ENCODE measurements at places on chromosomes 2 and 18.

GRCh38 chr2:202870431-202871299 lies 901 bp downstream of the ICA1L start:
- no peak for DNase-seq

GRCh38 chr2:77977471-77978063 lies 455.4 kb upstream of the LRRTM4 start:
- DNase-seq: no peak

DNA sequence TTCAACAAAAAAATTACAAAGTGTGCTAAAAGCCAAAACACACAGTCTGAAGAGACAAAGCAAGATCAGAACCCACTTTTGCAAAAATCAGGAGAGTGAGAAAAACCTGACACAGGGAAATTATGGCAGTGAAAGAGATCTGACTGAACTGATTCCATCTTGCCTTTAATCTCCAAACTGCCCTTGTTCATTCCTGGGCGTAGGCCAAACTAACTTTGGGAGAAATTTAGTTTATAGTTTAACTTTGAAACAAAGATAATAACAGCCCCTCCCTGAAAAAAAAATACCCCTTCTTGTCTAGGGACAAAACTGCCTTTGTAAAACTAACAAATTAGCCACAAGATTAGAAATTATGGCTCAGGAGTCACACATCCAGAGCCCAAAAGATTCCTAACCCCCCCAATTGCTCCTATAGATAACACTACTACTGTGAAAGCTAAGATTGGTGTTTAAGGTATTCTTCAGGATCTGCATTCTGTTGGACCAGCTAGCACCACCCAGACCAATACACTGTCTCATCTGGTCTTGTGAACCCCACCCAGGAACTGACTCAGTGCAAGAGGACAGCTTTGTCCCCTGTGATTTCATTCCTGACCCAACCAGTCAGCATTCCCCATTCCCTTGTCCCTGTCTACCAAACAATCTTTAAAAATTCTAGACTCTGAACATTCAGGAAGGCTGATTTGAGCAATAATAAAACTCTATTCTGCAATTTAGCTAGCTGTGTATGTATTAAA lies 226.1 kb upstream of the SH3BP4 start:
- DNase-seq: no peak

GRCh38 chr2:156455361-156455975 lies 19.3 kb downstream of the GPD2 start:
- DNase-seq: no peak

- no peak for DNase-seq
Measured at GRCh38 chr2:43839776-43840564, 1.2 kb downstream of the ABCG8 start.

- DNase-seq: no peak
Measured at GRCh38 chr18:33375829-33376228, 64.7 kb downstream of the CCDC178 start.

GRCh38 chr2:144628566-144628965 lies 108.6 kb upstream of the ZEB2 start:
- DNase-seq: no peak

- no peak for DNase-seq
Measured at GRCh38 chr2:74199871-74200305, 1.5 kb downstream of the MTHFD2 start.

GRCh38 chr18:49061239-49061990 lies 110.7 kb upstream of the SMAD7 start:
- no peak for DNase-seq

- DNase-seq: no peak
Measured at GRCh38 chr18:12079491-12080237, 14.0 kb upstream of the ANKRD62 start.

DNA sequence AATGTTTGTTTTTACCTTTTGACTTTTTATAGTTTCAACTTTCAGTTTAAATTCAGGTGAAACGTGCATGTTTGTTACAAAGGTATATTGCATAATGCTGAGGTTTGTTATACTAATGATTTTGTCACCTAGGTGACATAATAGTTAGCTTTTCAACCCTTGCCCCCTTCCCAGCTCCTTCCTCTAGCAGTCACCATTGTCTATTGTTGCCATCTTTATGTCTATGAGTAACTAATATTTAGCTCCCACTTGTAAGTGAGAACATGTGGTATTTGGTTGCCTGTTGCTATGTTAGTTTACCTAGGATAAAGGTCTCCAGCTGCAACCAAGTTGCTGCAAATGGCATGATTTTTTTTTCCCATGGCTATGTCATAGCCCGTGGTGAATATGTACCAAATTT lies 322.3 kb upstream of the SETBP1 start:
- DNase-seq: no peak

DNA sequence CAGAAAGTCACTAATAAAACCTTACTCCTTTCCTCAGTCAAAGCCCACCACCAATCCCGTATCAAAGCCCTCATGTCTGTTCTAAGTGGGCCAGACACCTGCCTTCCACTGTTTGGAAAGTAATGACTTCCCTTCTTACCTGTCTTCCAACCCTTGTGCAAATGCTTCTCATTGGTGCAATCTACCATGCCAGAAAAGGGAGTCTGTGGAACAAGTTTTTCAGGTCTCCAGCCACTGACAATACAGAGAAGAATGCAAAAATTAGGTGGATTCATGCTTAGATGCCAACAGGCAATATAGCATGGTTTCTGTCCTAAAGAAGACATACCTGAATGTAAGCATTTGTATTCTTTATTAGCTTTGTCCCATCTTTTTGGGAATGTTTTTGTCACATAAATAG lies 1140.6 kb upstream of the LRRTM1 start:
- DNase-seq: no peak

- no peak for DNase-seq
Measured at GRCh38 chr2:120617055-120617454, 118.6 kb upstream of the GLI2 start.

GRCh38 chr18:59719544-59720181 lies 22.4 kb upstream of the CCBE1 start:
- DNase-seq: no peak

- DNase-seq: no peak
Measured at GRCh38 chr18:8816220-8816619, 110.9 kb downstream of the MTCL1 start.

DNA sequence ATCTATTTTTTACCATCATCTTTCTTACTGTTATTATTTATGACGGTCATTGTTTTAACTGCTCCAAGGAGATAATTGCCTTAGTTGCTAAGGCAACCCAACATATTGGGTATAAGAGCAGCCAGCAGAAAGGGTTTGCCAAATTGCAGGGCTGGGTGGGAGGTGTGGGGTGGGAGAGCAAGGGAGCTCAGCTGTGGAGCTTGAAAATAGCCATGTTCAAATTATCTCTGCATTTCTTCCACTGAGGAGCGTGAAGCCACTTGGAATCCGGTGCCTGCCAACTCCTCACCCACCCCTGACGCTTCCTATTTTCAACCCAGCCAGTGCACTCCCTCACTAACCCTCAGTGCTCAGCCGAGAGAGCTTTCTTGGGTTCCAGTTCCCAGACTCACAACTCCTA lies 60.8 kb downstream of the SETBP1 start:
- no peak for DNase-seq

- no peak for DNase-seq
Measured at GRCh38 chr2:40654346-40654745, 202.5 kb upstream of the SLC8A1 start.

GRCh38 chr2:208033701-208034502 lies 8.6 kb upstream of the PLEKHM3 start:
- no peak for DNase-seq

DNA sequence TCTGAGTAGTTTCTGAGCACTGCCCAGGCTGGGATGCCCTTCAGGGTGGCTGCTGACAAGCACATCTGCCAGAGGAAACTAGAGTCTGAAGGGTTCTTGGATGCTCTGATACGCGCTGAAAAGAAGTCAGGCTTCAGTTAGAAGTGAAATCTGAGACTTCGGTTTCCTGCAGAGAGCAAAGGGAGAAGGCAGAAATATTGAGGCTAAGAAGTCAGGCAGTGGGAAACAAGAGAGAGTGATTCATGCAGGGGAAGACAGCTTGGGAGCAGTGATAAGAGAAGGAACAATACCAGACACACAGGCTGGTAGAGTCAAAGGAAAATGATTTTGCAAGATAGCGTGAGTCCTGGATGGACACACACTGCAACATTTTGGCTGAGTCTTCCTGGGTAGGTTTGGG lies 51.0 kb upstream of the BOD1L2 start:
- no peak for DNase-seq

GRCh38 chr18:24656551-24657443 lies 196.4 kb downstream of the HRH4 start:
- DNase-seq: no peak

GRCh38 chr2:120691410-120691809 lies 44.3 kb upstream of the GLI2 start:
- no peak for DNase-seq

GRCh38 chr2:143255899-143256298 lies 126.7 kb downstream of the ARHGAP15 start:
- no peak for DNase-seq

DNA sequence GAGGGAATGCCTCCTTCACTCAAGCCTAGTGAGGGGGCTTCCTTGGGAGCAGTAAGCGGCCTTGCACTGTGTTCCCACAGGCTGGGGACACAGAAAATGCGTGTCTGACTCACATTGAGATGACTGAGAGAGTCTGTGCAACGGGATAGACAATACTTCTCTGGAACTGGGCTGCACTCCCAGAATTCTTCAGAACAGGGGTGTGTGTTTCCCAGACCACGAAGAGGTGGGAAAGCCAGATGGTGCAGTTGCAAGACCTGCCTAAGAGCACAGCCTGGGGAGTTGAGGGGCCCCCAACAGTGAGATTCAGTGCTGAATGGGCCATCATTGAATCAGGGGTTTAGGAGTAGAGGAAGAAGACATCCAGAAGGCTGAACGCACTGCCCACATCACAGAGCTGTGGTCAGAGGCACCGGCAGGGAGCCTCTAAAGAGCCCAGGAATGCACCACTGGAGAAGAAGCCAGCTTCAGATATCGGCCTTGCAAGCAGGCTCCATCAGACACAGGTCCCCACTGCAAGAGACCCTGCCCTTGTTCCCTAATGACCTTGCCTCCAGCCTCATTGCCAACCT lies 36.6 kb upstream of the MRPL19 start:
- DNase-seq: no peak

- no peak for DNase-seq
Measured at GRCh38 chr2:128736689-128737545, 418.2 kb upstream of the HS6ST1 start.

- DNase-seq: no peak
Measured at GRCh38 chr2:108354136-108354535, 23.6 kb upstream of the SULT1C4 start.

DNA sequence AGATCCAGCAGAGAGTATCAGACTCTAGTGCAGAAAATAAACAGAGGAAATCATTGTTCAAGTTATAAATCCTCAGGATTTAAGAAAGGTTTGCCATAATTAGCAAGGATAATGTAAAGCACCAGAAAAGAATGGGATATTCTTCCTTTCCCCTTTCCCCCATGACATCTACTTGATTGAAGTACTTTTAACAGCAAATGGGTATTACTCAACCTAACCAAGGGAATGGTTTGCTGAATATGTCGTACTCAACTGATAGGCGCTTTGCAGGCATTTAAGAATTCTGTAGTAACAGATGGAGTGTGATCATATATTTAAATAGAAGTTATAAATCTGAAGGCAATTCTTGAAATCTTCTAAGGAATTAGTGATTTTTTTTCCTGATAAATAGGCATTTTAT lies 2.7 kb downstream of the APCDD1 start:
- no peak for DNase-seq

- no peak for DNase-seq
Measured at GRCh38 chr2:171939743-171940071, 17.4 kb downstream of the HAT1 start.

DNA sequence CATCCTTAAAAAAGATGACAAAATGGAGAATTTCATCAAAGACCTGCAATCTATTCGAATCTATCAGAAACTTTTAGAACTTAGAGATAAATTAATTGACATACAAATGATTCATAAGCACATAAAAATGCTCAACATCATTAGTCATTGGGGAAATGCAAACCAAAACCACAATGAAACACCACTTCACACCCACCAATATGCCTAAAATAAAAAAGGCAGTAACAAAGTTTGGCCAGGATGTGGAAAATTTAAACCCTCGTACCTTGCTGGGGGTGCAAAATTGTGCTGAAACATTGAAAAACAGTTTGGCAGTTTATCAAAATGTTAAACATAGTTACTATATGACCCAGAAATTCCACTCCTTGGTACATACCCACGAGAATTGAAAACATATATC lies 11.5 kb upstream of the EIF2AK3 start:
- DNase-seq: no peak

GRCh38 chr18:80157708-80158343 lies 48.8 kb downstream of the ADNP2 start:
- peak; percentile 64 for DNase-seq

DNA sequence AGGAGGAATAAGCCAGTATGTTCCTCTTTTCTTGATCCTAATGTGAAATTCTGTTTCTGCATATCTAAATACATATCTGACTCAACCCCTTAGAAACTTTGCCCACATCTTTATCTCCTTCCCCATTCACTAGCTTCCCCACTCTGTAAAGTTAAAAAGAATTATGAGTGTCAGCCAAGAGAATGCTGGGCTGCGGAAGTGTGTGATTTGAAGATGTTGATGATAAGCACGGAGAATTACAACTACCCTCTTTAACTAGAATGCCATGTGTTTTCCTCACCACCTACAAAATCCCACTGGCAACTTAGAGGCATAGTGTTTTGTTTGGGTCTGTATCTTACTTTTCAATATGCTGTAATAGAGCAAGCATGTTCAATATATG lies 490.4 kb upstream of the FANCL start:
- no peak for DNase-seq

- DNase-seq: no peak
Measured at GRCh38 chr2:48444404-48444803, 85.5 kb upstream of the STON1 start.

DNA sequence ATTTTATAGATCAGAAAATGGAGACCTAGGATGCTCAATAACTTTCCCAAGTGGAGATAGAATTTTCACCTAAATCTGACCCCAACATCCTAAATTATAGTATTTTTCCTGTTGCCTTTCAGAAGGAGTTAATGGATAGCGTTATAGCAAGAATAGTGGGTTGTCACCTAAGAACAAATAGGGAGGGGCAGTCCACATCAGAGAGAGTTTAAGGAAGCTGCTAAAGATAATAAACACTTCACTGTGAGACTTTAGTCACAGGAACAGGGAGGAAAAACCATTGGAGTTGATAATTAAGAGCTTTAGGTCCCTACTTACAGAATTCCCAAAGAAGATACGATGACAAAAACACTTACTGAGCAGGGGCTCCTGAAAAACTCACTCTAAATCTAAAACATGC lies 229.4 kb downstream of the PDE11A start:
- DNase-seq: no peak

GRCh38 chr18:52715421-52715820 lies 375.4 kb downstream of the DCC start:
- no peak for DNase-seq

GRCh38 chr2:69300650-69301049 lies 86.4 kb downstream of the GFPT1 start:
- DNase-seq: no peak

GRCh38 chr18:54193786-54194185 lies 30.7 kb downstream of the MBD2 start:
- DNase-seq: no peak

Data from activated CD8-positive, alpha-beta memory T cell treated with anti-CD3 and anti-CD28 coated beads for 1 hour (primary cell).